Posterior cingulate gyrus (tissue), 11 donors: ENCODE measurements at places on chromosomes 16 and 17.

DNA sequence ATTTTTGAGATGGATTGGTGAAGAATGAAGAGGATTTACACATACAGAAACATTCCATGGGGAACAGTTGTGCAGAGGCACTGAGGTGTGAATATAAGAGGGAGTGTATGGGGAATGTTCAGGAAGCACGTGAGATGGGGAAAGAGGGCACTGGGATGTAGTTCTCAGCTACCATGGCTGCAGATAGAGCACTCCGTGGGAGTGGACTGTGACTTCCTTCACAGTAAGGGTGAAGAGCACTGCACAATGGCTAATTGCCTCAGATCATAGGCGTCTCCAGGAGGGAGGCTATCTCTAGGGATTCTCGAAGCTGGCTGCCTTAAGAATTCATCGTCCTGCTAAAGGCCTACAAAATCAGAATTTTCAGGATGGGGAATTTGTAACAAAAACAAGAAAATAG is 7.0 kb downstream of the YPEL2 start:
- no peak for DNase-seq

DNA sequence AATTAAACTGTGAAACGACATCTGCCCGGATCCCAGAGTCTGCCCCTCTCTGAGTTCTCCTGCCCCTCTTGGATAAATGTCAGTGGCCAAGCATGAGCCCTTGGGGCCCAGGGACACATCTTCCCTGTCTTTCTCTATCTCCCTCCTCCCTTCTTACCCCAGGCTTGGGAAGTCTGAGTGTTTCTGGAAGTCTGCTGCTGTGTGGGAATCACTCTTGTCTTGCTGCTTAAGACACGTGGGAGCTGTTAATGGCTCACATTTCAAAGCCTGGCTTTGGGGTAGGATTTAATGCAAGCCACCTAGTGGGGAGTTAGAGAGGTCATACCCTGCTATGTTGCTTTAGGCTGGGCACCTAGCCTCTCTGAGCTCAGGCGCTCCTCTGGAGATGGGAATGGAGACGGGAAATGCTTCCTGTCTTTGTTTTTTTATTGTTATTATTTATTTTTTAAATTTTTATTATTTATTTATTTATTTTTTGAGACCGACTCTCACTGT is 218.5 kb upstream of the CIBAR2 start:
- DNase-seq = no peak

- no peak for DNase-seq
These were observed 66.5 kb downstream of the RBFOX3 start for GRCh38 chr17:79544142-79544914.

GRCh38 chr17:33927732-33928133 is 327.4 kb upstream of the CCL2 start:
- no peak for DNase-seq

DNA sequence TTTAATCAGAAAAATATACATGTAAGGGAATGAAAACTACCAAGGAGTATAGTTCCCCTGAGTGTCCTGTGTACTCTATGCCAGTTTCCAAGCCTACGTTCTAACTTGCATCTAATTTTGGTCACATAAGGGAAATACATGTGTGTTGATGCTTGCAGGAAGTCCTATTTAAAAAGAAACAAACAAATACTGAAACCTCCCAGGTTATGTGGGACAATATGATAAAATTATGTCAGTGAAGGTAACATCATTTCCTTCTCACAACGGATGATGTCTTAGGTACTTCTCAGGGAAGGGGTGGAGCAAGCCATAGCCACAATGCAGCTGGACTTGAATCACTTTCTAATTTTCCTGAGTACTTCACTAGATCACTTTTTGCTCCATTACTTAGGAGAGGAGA is 115.9 kb downstream of the ZFHX3 start:
- DNase-seq = no peak

DNA sequence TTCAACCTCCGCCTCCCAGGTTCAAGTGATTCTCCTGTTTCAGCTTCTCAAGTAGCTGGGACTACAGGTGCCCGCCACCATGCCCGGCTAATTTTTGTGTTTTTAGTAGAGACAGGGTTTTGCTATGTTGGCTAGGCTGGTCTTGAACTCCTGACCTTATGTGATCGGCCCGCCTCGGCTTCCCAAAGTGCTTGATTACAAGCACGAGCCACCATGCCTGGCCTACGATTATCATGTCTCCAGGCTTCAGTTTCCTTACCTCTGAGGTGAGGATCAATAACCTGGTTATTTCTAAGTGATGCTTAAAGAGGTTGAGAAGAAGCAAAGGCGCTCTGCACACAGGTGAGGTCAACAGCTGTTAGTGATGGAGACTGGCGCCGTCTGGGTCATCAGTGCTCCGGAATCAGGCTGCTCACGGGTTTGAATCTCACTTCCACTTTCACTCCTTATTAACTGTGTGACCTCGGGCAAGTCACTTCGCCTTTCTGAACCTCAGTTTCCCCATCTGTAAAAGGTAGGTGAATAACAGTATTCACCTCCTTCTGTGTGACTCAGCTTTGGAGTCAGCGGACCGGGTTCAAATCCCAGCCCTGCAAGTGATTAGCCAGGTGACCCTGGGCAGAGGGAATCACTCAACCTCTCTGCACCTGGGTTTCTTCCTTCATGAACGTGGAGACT is 745 bp upstream of the ABCC1 start:
- no peak for DNase-seq

GRCh38 chr17:65370669-65371131 is 190.7 kb downstream of the AXIN2 start:
- DNase-seq = no peak

DNA sequence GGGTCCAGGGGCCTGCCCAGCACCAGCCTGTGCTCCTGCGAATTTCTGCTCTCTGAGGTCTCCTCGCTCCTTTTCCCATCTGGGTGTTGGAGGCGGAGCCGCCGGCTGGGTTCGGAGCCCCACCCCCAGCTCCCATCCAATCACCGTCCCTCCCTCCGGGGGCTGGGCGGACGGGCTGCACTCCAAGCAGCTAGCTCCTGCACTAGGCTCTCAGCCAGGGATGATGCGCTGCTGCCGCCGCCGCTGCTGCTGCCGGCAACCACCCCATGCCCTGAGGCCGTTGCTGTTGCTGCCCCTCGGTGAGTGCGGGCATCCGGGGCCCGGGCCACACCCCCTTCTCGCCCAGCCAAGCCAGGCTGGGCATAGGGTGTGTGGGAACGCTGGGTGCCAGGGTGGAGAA is at the start of gene NRN1L:
Gene NRN1L, plus strand, starts transcription at position 202 of the 400 bp plus-strand sequence. Its CDS starts 19 bp downstream, at position 221.
- DNase-seq = peak; percentile 96

- DNase-seq = no peak
These were observed 5.5 kb downstream of the DLX3 start for GRCh38 chr17:49989518-49989880.
